ENCODE measurements at places on chromosomes 5 and 9.
A peak's percentile ranks its signal among the peaks of the same experiment; 100 is the strongest.

DNA sequence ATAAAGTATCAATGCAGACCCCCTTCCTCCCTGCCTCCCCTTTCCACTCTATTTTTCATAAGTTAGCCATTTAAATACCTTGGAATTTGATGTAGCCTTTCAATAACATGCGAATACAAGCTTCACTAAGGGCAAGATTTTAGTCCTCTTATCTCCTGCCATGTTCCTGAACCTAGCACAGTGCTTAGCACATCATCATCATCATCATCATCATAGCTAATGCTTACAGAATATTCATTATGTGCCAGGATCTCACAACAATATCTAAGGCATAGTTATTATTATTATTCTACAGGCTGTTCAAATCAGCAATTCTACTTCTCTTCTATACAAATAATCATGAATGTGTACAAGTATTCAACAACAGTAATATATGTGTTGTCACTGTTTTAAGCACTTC is 20.4 kb downstream of the KLHL3 start:
- DNase-seq: no peak

- DNase-seq: peak; percentile 9
Observed at GRCh38 chr5:35853631-35854030, 3.1 kb upstream of the IL7R start.

- DNase-seq: no peak
Observed at GRCh38 chr9:121696930-121697329, 45.5 kb downstream of the DAB2IP start.

DNA sequence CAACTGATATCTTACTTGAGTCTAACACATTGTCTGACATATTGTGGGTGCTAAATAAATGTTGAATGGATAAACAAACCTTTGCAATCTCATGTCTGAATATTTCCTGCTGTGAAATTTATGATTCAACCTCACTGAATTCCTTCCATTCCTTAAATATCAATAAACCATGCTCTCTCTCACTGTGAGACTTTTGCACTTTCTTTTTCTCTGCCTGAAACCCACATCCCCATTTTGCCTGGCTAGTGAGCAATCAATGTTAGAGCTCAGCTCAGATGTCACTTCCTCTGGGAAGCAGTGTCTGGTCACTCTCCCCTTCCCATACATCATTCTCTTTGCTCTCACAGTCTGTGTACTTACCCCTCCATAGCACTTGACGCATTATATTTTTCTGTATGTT is 383.7 kb upstream of the TRPC7 start:
- DNase-seq: no peak

DNA sequence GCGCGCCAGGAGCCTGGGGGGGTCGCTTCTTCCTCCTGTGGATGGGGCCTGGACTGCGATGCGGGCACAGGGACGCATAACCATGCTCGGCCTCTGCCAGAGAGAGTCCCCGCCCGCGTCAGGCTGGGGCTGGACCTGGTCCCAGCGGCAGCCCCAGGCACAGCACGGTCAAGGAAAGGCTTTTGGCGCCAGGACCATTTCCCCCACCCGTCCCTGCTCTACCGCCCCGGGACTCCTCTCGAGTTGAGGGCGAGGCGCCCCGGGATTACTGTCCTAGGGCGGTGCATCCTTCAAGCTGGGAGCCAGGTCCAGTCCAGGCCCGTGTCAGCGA is 341 bp downstream of the MXD3 start:
- no peak for DNase-seq

- DNase-seq: peak; percentile 2
Observed at GRCh38 chr5:11602298-11602697, 301.9 kb downstream of the CTNND2 start.

- no peak for DNase-seq
Observed at GRCh38 chr5:171705036-171705435, 80.6 kb upstream of the SMIM23 start.

- DNase-seq: no peak
Observed at GRCh38 chr5:143683459-143683858, 128.5 kb upstream of the HMHB1 start.

GRCh38 chr5:17224858-17225511 is 7.6 kb downstream of the BASP1 start:
- no peak for DNase-seq

DNA sequence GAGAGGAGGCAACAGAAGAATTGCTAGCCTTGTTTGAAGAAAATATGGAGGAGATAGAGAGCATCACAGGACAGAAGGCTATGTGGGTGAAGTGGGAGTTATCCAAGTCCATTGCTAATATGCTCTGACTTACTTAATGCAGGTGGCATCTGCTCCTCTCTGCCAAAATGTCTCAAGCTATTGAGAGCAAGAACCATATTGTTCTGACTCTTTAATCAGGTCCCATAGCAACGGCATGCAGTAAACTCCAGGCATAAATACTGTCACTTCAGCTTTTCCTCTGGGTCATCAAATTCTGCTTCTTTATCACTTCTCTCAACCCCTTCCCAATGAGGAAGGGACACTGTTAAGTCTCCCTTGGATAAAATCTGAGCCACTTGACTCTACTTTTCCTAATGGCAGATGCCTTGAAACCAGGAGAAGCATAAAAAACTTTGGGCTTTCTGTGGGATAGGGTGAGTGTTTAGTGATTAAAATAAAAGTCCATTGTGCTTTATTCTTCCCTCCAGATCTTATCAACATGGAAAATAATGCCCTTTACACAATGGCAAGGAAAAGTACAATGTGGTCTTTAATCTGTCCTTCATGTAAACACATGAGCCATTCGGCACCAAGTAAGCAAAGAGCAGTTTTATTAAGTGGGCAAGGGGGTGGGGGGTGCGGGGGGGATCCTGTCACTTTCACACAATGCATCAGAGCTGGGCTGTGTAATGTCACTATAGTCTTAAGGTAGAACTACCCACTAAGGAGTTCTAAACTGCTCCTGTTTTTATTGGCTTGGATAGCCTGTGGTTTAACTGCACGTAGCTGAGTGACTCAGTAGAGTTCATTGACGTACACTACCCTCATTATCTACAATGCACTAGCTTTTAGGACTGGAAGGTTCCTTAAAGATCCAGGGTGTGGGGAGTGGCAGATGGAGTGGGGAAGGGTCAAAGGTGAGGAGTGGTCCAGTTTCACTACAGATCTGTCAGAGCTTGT is 71.0 kb upstream of the TARS1 start:
- no peak for DNase-seq

DNA sequence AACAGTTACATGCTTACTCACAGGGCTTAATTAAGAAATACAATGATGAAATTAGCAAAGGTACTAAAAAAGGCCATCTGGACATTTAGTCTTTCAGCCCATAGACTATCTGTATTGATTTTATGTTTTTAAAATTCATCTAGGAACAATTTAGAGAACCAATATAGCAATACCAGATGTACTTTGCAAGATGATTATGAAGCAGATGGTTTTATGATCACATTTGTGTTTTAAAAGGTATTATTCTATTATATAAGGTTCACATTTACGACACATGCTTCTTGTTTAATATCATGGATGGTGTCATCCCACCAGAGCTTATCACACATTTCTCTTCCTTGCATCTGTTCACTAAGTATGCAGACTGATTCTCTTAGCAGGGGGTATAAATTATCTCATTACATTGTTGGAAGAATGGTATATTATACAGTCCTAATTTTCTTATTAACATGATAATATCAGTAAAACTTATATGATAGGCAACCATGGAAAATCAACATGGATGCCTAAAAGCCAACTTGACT is 21.1 kb upstream of the SRFBP1 start:
- no peak for DNase-seq

DNA sequence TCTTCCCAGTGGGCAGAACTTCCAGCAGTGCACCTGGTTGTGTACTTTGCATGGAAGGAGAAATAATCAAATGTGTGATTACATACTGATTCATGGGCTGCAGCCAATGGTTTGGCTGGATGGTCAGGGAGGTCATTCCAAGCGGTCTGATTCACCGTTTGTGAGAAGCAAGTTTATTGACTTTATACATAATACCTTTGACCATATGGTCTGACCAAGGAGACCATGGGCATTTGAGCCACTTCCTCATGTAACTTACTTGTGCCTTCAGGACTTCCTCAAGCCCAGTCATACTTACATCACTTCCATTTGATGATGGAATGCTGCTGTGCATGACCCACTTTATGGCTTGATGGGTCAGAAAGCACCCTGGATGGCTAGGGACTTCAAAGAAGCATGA is 41.1 kb downstream of the DAP start:
- no peak for DNase-seq

DNA sequence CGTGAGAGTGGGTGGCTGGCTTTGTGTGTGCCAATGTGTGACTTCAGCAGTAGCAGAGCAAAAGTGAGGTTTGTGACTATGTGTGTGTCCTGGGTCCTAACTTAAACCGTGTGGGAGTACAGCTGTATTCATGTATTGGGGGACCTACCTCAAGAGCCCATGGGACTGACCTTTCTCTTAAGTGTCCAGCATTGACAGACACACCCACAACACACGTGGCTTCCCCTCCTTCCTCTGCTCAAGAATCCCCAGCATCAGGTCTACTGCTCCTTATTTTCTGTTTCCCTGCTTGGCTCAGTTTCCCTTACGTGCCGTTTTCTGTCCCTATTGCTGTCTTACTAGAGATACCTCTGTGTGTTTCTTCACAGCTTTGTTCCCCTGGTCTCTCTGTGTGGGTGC is 616 bp downstream of the IL11RA start:
- no peak for DNase-seq

GRCh38 chr5:175652741-175653663 is 4.9 kb upstream of the HRH2 start:
- no peak for DNase-seq

- DNase-seq: no peak
Observed at GRCh38 chr5:143186623-143187022, 216.9 kb downstream of the NR3C1 start.

- DNase-seq: no peak
Observed at GRCh38 chr9:100671898-100672297, 94.0 kb downstream of the CAVIN4 start.

DNA sequence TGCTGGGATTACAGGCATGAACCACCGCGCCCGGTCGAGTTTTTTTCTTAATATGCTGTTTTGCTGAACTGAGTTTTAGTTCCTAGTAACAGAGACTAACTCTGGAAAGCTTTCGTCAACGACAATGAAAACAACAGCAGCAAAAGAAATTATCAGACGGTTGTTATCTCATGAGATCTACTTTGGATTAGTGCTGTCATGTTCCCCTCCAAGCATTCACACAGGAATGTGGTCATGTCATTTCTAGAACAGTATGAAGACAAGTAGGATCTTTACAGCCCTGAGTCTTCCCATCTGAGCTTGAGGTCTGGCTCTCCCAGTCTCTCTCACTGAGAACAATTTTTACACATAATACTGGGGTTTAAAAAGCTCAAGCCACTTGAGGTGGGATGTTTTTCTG is 4.0 kb upstream of the ANKRD33B start:
- no peak for DNase-seq

DNA sequence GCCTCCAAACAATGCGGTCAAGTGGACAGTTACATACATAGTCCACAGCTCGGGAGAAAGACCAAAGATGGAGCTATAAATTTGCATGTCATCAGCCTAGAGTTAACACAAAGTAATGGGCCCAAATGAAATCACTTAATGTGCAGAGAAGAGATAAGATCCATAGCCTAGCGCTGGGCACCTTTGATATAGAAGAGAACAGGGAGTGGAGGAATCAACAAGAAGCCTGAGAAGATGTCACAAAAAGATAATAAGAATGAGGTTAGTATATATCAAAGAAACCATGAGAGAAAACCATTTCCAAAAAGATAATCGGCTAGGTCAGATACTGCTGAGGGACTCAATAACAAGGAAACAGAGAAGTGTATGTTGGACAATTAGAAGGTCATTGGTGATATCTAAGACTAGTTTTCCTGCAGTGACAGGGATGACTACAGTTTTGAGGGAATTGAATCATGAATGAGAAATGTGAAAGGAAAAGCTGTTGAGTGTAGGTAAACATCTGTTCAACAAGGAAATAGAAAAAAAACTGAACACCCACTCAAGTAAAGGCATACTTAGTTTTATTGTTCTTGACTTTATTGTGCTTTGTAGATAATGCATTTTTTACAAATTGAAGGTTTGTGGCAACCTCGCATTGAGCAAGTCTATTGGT is 68.7 kb upstream of the CDH6 start:
- peak; percentile 58 for DNase-seq

- DNase-seq: peak; percentile 64
Observed at GRCh38 chr5:1445313-1445688, at the start of gene SLC6A3. Gene SLC6A3 (minus strand): TSS chr5:1445440. CDS start chr5:1443197, 2,243 bp downstream.

DNA sequence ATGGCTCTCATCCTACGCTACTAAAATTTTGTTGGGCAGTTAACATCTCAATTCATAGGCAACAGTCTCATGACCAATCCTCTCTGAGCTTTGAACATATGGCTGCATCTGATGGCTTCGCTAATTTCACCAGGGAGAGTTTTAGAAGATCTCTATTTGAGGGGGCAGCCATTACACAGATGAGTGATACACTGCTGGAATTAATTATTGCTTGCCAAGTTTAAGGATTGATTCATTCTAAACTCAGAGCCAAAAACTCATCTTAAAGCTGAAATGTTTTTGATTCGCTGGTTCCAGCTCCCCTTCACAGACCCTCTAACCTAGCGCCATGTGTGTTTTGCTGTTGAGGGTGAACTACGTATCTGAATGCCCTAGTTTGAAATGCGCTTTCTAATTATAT is 519.9 kb upstream of the WWC1 start:
- no peak for DNase-seq

DNA sequence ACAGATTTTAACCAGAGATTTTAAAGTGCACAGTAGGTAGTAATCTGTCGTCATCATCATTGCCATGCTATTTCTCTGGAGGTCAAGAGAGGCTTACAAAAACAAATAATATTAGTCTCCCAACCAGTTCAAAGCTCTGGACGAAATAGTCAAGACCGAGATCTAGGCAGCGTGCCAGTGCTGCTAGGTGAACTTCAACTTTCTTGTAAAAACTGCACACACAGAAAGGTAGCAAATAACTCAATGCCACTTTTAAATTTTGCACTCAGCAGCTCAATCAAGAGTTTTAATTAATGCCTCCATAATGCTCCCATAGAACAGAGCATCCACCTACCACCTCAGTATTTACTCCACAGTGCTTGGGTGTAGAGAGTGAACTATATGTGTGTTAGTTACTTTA is 656.8 kb downstream of the IRX1 start:
- DNase-seq: no peak

- DNase-seq: no peak
Observed at GRCh38 chr5:135179308-135179980, 145.4 kb upstream of the PITX1 start.

DNA sequence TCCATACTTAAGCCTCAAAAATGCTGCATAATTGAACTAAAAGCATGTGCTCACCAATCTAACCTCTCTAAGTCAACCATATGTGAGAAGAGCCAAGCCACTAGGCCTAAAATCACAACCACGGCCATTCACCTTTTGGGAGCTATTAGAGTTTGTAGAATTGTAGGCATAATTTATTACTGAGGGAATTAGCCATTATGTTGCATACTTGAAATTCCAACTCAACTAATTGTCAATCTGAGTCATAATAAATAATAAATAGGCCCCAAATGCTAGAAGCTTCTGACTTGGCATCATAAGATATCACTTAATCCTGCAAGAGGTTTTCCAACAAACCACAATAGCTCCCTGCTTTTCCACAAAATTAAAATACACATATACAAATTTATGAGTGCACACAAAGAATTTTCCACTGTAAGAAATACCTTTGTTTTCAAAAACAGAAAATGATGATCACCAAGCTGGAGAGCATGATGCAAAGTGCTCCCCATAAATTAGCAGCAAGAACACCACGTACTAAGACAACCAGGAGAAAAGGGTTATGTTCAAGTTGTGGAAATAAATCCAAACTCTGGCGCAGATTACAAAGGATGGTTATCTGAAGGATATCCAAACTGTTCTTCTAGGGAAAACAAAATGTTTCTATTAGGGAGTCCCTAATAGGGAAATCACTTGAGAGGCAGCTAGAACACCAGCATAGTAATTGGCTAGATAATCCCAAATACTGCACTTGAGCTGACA is 250.0 kb upstream of the SLC30A5 start:
- DNase-seq: no peak
